ENCODE measurements at places on chromosomes 7 and 10.

DNA sequence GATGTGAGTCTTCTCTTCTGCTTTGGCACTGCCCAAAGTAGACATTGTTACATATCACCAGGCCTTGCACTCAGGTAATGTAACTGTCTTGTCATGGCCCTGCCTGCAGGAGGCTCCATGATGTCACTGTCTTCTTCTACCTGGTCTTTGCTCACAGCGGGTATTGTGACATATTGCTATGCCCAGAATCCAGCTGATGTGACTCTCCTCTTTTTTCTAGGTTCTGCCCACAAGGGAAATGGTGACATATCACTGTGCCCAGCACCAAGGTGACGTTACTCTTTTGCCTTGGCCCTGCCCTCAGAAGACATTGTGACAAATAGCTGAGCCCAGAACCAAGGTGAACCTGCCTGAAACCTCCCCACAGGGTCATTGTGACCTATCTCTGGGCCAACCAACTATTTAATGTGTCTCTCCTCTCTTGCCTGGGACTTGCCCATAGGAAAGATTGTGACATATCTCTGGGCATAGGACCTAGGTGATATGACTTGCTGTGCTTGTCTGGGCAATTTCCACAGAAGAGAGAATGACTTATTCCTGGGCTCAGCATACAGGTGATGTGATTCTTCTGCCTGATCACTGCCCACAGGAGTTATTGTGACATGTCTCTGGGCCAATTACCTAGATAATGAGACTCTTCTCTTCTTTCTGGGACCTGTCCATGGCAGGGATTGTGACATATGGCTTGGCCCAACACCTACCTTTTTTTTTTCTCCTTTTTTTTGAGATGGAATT lies 26.5 kb upstream of the ZNF107 start:
- no peak for DNase-seq

- no peak for DNase-seq
These were observed 190.1 kb downstream of the SDHAF3 start for GRCh38 chr7:97307521-97308108.

DNA sequence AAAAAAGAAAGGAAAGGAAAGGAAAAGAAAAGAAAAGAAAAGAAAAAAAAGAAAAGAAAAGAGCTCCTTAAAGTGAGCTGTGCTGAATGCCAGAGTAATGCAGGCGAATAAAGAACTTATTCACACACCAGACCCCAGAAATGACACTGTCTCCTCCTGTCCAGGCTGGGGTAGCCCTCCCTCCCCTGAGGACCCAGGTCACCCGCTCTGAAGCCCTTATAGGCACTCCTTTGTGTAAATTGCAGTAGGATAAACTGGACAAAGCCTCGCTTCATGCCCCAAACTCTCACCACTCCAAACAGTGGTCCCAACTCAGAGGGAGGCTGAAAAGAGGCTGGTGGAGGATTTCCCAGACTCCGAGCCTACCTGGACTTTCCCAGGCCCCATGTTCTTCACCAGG lies 46.3 kb downstream of the PKD1L1 start:
- no peak for DNase-seq

DNA sequence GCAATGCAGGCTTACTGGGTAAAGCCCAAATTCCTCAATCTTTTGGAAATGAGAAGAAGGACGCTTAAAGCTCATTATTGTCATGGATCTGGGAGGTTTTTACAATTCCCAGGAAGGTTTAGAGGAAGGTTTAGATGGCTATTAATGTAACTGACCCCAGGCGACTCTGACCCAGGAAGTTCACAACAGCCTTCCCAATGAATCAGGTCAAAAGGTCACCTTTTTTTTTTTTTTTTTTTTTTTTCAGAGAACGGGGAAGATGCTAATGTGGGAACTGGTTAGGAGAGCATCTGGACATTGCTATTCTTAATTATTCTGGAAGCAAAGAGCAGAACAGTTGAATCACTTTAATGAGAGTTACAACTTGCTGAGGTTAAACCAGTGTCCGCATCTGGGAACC lies 149.9 kb upstream of the ITGB1 start:
- DNase-seq: no peak

DNA sequence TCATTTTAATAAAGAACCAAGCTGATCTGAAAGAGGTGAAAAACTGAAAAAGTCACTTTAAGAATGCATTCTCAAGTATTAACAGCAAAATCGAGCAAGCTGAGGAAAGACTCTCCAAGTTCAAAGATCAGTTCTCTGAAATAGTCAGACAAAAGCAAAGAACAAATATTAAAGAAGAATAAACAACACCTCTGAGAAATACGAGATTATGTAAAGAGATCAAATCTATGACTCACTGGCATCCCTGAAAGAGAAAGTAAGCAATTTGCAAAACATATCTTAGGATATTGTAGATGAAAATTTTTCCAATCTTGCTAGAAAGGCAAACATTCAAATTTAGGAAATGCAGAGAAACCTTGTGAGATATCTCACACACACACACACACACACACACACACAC lies 138.4 kb upstream of the HGF start:
- DNase-seq: no peak

GRCh38 chr10:95297402-95297801 lies 6.6 kb upstream of the PDLIM1 start:
- no peak for DNase-seq

GRCh38 chr10:1513221-1513620 lies 224.1 kb downstream of the ADARB2 start:
- DNase-seq: no peak

- no peak for DNase-seq
These were observed 25.0 kb downstream of the ZNF487 start for GRCh38 chr10:43461950-43462349.

- no peak for DNase-seq
These were observed 195.6 kb upstream of the CSTF2T start for GRCh38 chr10:51894771-51895578.

- DNase-seq: no peak
These were observed 6.4 kb downstream of the ETV1 start for GRCh38 chr7:13982940-13983677.

- no peak for DNase-seq
These were observed 99.3 kb downstream of the FAM53B start for GRCh38 chr10:124644771-124645415.

DNA sequence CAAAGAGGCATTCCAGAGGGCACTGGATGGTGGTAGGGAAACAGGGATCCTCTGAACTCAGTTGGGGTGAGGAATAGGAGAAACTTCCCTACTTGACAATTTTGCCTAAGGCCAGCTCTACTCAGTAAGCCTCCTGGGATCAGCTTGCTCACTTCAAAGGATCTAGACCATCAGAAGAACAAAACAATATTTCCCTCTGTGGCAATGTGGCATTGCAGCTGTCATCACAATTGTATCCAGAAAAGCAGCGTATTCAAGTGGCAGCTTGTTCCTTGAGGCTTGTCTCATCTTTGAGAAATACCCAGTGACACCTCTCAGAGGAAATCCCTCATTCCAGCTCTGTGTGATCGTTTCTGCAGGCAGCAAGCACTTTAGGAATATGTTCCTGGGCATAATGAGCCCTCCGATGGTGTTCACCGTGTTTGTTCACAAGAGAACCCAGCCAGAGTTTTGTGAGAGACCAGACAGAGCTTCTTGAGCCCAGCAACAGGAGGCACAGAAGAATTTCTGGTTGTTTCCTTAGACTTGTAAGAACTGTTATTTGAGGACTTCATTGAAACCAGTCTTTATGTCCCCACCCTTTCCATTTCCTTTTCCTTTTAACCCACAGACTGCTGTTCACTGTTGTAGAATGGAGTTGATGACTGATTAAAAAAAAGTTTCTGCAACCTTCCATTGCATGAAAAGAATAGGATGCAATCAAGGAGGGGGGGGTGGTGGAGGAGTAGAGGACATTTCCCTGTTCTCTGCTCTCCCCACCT lies 747.3 kb downstream of the LRMDA start:
- no peak for DNase-seq

DNA sequence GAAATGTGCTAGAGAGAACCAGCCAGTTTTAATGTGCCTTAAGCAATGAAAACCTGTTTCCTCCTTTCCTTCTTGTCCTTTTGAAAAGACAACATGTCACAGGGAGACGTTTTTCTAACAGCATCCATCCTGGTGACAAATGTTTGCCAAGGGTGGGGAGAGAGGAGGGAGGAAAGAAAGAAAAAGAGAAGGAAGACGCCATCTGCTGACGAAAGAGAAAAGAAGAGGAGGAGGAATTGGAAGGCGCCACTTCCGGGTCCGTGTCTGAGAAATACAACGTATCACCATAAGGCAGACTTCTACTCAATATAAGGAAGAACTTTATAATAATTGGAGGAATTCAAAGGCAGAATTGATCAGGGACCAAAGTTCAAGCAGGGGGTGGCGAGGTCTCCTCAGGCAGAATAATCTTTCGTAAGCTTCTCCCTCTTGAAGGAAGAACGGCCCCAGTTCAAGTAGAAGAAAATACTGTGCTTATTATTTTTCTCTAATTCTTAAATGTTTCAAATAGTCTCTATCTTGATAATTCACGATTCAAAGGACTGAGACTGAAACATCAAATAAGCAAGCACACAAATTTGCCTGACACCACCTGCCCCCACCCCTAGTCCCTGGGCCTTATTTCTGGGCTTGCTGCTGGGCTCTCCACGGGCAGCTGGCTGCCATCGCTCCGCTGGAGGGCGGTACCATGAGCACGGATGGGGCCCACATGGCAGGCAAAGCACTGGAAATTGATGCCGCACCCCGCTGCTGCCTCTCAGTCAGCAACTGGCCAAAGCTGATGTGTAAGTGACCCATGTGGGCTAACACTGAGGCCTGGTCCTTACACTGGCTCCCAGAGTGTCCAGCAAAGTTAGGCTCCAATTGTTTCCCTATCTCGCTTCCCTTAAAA lies 273.7 kb upstream of the KLF14 start:
- peak; percentile 53 for DNase-seq

GRCh38 chr7:154255324-154255723 lies 203.1 kb downstream of the DPP6 start:
- DNase-seq: no peak

GRCh38 chr10:44463511-44464121 lies 78.7 kb upstream of the CXCL12 start:
- no peak for DNase-seq

- no peak for DNase-seq
These were observed 80.5 kb downstream of the C10orf105 start for GRCh38 chr10:71638822-71639719.

DNA sequence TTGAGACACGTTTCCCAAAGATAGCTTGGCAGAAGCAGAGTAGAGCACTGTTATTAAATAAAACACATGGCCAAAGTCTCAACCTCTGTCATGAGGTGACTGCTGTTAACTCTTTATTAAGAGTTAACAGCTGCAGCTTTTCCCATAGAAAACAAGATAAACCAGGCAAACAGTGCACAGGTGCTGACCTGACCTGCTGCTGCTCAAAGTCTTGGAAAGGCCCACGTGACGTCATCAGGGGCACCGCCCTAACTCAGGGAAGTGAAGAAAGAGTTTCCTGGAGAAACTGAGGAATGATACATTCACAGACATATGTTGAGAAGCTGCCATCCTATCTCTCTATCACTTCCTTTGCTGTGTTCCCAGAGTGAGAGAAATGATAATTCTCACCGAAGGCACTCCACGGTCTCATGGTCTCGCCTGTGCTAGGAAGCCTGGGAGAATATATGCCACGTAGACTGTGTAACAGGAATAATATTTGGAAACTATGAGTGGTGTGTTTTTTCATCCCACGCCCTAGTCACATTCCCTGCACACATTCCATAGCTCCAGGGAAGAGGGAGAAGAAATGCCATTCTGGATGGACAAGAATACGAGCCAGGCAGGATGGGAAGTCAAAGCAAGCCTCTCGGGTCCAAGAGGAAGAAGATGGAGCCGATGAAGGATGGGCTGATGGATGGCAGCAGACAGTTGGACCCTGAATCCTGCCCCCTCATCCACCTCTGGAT lies 146.2 kb upstream of the NFE2L3 start:
- DNase-seq: no peak

GRCh38 chr7:29099896-29100847 lies 46.2 kb downstream of the CPVL start:
- no peak for DNase-seq

DNA sequence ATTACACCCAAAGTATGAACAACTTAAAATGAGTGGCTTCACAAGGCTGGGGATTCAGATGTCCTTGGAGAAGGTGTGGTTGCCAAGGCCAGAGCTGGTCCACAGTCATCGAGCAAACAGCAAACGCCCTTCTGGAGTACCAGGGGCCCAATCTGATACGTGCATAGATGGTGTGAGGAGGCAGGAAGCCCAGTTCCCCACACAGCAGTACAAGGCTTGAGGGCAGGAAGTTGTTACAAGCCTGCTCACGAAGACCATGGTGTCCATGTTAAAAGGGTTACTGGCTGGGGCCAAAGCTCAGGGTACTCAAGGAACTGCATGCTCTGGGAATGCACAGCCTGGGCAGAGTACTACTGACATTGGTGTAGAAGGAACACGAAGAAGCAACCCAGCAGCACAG lies 4.6 kb upstream of the ANKRD26 start:
- no peak for DNase-seq

GRCh38 chr7:80583901-80584300 lies 54.5 kb upstream of the CD36 start:
- DNase-seq: no peak

DNA sequence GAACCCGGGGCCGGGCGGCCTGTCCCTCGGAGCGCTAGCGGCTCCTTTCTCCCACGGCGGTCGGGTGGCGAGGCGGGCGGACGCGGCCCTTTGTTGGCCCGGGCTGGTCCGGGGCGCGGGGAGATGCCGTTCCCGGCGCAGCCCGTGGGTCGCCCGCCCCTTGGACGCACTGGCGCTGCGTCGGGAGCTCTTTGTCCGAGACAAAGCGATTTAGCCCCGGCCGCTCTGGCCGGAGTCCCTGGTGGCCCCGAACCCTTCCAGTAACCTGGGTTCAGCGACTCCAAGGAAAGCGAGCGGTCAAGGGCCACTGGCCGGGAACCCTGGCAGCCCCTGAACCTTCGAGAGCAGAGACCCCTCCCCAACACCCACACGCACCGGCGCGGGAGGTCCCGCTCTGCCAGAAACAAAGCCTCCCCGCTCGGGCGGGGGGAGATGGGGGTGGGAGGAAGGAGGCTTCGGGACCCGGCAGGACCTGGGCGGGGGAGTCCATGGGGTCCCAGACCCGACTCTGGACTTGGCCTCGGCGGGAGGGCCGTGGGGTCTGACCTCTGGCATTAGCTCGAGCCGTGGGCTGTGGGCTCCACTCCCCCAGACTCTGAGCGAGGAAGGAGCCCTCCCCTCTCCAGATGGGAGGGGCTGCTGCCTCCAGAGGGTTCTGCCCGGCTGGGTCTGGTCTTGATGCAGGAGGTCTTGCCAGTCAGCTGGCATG lies 836 bp downstream of the DPYSL4 start:
- peak; percentile 62 for DNase-seq

GRCh38 chr10:79336276-79336675 lies 11.0 kb upstream of the PPIF start:
- no peak for DNase-seq

DNA sequence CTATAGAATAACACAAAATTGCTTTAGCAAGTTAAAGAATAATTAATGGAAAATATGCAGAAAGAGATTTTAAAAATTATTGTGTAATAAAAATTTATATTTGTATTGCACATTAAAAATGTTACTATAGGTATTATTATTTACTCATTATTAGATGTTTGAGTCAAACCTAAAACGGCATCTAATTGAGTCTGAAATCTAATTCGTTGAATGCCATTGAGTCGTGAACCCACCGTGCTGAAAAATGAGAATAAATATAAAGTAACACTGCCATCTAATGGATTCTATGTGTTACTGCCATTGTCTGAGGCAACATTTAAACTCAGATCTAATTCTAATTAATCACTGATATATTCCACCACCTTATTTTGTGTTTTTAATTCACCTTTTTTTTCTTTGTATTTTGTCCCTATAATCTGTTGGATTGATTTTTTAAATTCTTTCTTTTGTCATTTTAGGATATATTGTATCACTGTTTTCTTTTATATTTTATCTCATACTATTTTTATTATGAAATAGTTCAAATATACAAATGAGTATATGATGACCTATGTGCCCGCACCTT lies 62.2 kb downstream of the SAMD9 start:
- no peak for DNase-seq

- DNase-seq: no peak
These were observed 440.3 kb upstream of the FOXK1 start for GRCh38 chr7:4241791-4242190.

All from ecto neural progenitor cell (in vitro differentiated cells).